ENCODE measurements at places on chromosomes 6 and 20.

DNA sequence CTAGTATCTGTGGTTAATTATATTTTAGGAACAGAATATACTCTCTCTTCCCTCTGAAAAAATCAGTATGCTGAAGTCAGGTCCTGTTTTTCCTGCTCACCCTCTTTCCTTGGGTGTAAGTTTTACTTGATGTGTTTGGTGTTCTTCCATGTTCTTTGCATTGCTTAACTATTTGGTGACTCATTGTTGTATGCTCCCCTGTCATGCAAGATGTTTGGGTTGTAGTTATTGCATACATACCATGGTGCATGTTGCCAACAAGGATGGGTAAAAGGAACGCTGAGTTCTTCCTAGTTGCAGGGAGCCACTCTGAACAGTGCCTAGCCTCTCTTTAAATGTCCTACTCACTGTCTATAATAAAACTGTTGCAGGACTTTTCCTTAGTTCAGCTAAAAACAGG lies 207.9 kb upstream of the LAMP5 start:
- no peak for DNase-seq

GRCh38 chr6:74550821-74551220 lies 655.0 kb downstream of the COL12A1 start:
- DNase-seq: no peak

DNA sequence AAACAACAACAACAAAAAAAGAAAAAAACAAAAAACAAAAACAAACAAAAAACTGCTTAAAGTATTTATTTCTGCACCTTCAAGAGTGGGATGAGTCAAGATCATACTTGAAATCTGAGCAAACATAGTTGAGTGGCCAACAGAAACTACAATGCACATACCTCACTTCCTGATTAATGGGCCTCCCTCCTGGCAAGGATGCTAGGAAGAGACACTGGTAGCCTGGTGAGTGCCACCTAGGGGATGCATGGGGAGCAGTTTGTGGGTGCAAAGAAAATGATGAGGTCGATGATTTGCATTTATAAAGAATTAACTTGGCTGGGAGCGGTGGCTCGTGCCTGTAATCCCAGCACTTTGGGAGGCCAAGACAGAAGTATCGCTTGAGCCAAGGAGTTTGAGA lies 808.1 kb downstream of the MAFB start:
- DNase-seq: no peak

DNA sequence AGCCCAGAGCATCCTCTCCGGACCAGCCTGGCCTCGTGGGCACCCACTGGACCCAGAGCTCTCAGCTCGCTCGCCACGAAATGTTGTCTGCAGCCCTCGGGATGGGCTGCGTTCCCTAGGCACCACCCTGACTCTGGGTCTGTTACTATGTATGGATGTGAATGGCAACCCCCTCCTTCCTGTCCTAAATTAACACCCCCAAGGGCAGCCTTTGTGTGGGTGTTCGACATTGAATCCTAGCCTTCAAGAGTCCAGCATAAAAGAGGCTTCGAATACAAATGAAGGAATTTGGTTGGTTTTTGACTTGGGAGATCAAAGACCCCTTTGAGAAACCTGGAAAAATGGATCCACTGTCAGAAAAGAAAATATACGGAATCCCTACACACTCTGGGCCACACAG lies 86.1 kb downstream of the BMP7 start:
- DNase-seq: no peak

DNA sequence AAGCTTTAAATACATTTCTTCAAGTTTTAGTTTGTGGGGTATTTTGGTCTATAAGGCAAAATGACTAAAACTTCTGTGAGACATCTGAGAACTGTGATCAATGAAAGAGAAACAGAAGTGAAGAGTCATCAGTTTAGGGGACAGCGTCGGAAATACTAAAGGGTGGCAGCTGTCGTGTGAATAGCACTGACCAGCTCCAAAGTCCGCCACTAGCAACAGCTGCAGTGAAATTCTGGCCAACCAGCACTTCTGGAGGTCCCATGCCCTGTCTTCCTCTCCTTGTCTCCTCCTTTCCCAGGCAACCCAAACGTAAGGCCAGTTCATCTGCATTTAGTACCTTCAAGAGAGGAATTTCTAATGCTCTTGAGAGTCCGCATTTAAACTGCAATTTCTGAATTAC lies 87.5 kb downstream of the DACT2 start:
- DNase-seq: no peak

DNA sequence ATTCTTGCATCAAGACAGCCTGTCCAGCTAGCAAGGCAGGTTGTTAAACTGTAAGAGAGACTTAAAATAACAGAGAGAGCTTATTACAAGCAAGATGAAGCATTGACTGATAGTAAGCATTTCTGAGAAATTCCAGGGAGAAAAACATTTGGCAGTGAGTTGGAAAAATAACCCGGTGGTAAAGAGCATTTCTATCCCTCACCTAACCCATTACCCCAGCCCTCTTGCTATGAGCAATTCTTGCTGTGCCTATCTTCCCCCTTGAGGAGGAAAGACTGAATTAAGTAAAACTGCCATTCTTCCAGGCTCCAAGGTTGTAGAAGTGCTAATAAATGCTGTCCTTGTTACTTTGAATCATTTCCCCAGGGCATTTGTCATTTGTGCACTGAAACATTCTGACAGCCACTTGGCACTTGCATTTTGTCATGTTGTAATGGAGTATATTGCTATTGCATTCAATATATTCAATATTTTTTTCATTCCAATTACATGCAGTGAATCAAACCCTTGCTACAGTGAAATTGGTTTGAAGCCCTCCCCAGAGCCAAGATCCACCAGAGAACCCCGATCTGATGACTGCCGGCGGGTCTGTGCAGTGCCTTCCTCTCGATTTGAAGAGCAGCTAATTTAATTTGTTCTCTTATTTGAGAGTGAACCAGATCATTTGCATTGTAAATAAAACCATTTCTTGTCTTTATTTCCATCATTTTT lies 291.1 kb downstream of the HIVEP2 start:
- no peak for DNase-seq

DNA sequence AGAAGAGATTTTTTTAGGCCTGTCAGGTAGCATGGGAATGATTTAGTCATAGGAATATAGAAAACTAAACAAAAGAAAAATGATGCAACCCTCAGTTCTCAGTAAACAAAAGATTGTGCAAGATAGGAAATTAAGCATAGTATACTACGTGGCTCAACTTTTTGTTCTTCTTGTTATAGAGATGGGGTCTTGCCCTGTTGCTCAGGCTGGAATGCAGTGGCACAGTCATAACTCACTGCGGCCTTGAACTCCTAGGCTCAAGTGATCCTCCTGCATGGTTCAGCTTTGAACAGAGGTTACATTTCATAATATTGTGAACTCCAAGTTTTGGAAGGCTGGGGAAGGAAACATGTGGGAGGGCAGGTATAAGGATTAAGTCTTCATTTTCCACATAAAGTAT lies 28.5 kb downstream of the SLX4IP start:
- no peak for DNase-seq

GRCh38 chr6:15312500-15312899 lies 66.6 kb downstream of the JARID2 start:
- DNase-seq: no peak

GRCh38 chr6:104431096-104431495 lies 428.6 kb downstream of the HACE1 start:
- DNase-seq: no peak

DNA sequence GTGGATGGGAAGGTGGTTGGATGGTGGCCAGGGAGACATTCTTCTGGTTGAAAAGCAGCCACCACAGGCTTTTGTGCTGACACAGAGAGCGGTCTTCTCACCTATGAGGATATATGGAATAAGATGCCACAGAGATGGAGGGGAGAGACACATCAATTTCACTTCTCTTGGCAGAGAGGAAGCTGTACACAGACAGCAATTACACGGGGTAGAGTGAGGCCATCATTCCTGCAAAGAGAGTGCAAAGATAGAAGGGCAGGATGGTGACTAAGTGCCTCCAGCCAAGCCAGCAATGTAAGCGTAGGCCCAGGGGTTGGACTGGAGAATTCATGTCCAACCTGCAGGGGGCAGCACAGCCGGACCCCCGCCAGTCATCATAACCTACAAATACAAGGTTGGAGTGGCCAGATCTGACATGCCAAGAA lies 56.4 kb downstream of the NRN1 start:
- peak; percentile 8 for DNase-seq

- no peak for DNase-seq
Observed at GRCh38 chr6:93848031-93848742, 428.8 kb upstream of the EPHA7 start.

DNA sequence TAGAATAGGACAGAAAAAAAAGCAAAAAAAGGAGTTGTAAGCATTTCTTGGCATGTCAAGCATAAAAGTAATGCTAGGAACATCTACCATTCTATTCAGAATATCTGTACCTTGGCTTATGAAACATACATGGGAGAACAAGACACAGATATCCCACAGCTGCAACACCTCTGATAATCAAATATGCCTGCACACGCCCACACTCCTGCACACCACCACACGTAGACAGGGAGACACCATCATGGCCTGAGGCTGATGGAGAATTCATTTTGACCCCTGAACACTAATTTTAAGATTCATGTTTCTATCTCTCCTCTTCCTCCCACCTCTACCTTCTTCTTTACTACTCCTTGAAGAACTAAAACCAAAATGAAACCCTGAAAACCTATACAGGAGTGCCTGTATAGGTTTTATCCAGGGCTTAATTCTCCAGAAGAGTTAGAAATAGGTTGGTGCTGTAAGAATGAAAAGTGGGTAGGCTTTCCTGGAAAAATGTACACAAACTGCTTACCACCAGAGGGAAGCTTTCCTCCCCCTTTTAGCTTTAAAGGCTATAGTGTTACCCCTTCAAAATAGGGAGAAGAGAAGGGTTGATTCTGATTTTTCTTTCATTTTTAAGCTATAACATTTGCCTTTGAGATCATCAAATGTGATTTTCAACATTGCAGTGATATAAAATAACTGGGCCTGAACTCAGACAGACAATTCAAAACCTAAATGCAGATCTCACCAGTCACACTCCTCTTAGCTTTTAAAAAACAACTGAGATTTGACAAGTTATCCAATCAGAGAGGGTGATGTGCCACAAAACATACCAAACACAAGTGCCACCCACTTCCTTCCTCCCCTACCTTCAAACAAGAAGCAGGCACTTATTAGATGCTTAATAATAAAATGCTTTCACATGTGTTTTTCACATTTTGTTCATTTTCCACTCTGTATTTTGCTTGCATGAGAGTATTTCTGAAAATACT lies 57.9 kb downstream of the ELOVL5 start:
- no peak for DNase-seq

DNA sequence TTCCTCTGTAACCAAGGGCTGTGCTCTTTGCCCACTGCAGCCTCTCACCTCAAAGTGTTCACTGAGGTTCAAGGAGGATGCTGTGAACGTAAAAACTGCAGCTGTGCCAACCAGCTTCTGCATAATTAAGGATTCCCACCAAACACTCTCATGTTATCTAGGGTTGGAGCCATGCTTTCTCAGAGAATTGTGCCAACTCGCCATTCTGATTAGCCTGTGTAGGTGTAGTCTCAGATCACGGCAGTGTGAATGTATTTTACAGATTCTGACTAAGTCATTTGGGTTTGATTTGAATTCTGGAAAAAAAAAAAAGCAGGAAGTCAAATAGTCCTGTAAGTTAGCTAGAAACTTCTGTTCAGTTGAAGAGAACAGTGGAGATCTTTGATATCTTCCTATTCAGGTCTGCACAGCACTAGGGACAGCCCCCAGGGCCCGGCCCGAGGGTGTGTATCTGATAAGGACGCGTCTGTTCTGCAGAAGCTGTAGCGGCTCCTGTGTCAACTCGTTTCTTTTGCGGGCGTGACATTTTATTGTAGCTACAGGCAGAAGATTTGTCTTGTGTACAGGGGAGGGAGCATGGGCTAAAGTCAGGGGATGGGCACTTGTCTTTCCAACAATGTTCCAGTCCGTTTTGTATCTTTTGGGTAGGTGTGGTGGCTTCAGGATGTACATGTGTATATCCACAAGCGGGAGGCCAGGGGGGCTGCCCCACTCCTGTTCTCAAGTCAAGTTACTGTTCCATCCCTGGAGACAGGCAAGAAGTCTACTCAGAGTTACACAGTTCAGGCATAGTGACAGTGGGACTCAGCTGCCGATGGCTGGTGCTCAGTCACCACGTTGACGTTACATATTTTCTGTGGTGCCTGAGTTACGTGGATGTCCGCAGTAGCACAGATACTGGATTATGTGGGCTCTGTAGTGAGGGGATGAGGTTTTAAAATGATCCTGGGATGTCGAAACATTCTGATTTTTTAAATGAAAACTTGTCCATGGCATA lies 12.4 kb downstream of the IRF4 start:
- no peak for DNase-seq

DNA sequence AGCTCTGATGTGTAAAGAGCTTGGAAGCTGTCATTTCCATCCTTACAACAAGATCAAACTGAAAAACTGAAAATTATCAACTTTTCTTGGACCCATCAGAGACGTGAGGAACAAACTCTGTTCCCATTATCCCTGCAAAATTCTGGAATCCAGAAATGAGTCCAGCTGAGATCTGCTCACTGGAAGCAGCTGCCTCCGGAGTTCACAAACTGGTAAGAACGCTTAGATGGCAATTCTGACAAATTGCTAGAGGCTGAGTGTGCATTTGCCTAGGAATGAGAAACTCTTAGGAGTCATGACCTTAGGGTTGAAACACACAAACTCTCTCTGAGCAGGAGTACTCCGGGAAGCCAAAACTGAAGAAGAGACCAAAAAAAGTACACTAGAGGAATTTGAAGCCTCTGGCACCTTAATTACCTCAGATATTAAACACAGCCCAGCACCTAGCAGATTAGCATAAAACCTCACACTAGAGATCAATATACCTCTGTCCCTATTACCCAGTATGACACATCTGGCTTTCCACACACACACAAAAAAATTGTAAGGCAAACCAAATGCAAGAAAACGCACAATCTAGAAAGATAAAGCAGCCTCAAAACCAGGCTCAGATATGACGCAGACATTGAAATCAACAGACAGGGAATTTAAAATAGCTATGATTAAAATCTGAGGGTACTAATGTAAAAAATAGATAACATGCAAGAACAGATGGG lies 233.5 kb upstream of the SGK1 start:
- no peak for DNase-seq

- no peak for DNase-seq
Observed at GRCh38 chr6:118719351-118720124, 68.1 kb upstream of the CEP85L start.

GRCh38 chr20:40008177-40008576 lies 680.9 kb downstream of the MAFB start:
- DNase-seq: no peak

DNA sequence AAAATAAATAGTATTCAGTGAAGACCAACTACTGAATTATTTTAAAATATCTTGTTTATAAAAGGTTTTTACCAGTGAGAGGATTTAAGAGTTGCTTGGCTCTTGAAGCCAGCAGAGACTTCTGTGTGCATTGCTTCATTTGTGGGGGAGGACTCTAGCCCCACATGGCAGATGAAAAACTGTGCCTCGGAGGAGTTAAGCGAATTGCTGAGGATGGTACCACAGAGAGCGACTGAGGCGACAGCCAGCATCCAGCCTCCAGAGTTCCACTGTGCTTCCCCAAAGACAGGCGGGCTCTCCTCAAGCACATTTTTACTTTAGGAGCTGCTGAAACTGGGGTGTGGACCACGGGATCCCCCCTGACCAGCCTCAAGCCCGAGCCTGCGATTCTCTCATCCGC lies 80.7 kb downstream of the THBS2 start:
- DNase-seq: no peak

Data from stimulated activated CD4-positive, alpha-beta T cell treated with anti-CD3 and anti-CD28 coated beads, Interleukin-15, amount 100 ng/mL, for 48 hours (primary cell).